IMR-90 (cell line): ENCODE measurements at places on chromosomes 16 and 17. TPM values are rescaled to one million over a fixed set of nuclear protein-coding genes. Genes with fewer than 3 reads are reported as not detected.

DNA sequence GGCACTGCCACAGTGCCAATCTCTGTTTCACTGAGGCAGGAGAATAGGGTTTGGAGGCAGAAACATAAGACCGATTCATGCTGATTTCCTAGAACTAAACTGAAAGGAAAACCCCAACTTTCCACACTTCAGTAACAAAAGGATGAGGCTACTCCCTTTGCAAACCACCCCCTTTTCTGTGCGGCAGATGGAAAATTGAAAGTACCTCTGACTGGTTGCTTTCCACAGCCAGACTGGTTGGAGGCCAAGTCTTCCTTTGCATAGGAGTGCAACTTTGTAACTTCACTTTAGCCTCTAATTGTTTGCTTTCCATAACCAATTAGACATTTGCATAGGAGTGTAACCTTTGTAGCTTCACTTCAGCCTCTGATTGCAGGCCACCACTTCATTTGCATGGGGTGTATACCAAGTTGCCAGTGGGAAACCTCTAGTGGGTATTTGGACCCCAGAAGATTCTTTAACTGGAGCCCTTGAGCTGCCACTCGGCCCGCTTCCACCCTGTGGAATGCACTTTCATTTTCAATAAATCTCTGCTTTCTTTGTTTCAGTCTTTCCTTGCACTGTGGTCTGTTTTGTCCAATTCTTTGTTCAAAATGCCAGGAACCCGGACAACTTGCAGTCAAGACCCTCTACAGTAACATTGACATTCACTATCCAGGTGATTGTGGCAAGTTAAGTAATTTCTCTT lies 252.0 kb downstream of the UTP18 start:
- DNase-seq = no peak

DNA sequence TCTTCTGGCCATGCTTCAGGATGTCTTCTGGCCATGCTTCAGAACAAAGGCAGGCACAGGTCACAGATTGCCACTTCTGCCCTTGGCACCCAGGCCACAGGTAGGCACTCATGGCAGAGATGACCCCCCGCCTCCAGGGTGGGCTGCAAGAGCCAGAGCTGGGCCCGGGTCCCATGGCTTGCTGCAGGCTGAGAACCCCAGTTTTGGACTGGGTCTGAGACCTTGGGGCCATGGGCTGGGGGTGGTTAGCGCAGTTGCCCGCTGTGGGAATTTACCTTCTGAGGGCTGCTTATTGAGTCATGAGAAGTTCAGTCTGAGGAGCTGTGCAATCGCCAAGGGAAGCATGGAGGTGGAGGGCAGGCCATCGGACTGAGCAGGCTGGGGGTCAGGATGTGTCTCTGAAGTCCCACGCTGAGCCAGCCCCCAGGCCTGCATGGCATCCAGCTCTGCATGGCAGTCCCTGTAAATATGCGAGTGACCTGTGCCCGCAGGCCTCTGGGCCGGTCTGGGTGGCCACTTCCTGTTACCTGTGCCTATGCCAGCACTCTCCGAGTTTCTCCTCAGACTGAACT lies 1.7 kb downstream of the ANKRD13B start:
- no peak for DNase-seq

KRT32 gene
- total RNA-seq = not detected in 2 replicates

DNA sequence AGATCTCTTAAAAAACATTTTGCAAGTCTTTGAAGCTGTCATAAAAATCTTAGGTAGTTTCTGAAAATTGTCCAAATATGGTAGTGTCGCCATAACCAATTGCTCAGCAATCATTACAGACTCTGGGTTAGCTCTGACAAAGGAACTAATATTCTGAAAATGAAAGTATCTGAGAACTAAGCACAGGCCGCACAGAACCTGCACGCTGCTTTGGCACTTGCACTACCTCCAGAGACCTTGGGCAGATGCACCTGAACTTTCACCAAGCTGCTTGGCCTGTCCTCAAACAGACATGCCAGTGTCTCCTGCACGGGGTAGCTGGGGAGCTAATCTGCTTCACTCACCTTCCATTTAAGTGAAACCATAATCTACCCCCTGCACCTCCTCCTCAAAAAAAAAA lies 317.0 kb downstream of the MAF start:
- DNase-seq = no peak

GRCh38 chr17:58308985-58309917 lies 19.3 kb downstream of the TSPOAP1 start:
- DNase-seq = no peak

- DNase-seq = no peak
Measured at GRCh38 chr17:79572136-79572925, 38.5 kb downstream of the RBFOX3 start.

VAMP2 gene
- total RNA-seq = 2.2 and 2.3 TPM in 2 replicates

ABCC3 gene
- total RNA-seq = 2.2 and 3.2 TPM in 2 replicates

RUNDC3A gene
- under 0.01 TPM in 2 replicates for total RNA-seq

DNA sequence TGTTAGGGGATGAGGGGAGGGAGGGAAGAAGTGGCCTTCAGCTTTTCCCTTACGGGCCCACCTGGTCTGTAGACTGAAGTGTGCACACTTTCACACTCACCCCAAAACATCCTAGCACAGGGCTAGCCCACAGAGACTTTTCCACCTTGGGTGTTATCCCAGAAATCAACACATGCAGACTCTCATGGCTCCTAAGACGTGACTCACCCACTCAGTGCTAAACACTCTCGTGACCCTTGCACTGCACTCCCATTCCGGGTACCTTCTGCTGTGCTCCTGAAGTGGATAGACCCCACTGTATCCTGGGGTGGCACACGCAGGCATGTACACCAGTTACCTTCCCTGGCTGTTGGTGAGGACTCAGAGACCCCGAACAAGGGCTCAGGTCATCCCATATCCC lies 23.0 kb upstream of the ABCC3 start:
- DNase-seq = peak; percentile 19

ASGR1 gene
- 1.3 and 1.9 TPM in 2 replicates for total RNA-seq

DNA sequence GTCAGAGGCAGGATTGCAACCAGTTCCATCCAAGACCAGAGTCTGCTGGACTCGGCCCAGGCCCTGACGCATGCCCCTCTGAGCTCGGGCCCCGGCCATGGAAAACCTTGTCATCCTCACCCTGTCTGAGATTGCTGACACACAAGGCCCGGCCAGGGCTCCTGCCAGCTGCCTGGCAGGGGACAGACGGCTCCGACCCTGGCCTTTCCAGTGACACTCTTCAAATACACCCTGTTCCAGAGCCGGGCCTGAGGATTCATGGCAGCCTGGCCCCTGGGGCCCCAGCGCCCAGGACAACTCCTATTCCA lies 3.2 kb upstream of the PABPN1L start:
- peak; percentile 25 for DNase-seq
